ENCODE measurements at places on chromosomes 7 and 10.

GRCh38 chr7:6164491-6164890 lies 107.9 kb downstream of the CYTH3 start:
- DNase-seq: peak; percentile 56

DNA sequence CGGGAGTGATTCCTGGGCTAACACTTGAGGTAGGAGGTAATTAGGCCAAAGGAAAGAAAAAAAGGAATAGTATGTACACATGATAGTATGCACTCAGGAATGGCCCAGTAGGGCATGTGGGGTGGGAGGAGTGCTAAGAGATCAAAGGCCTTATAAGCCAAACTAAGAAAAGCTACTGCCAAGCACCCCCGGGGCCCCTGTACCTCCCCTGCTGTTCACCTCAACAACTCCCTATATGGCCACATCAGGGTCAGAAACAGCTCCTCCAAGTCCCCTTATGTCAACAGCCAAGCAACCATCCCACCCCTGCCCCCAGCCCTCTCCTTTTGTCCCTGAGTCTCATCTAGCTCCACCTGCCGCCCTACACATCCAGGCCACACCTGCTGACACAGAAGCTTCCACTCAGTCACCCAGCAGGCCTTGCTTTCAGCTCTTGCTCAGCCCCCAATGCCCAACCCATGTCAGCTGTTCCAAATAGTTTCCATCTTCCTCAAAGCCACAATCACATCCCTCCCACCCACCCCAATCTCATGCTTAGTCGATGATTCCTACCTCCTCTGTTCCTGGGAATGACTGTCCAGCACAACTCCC lies 80.2 kb downstream of the SORBS1 start:
- peak; percentile 97 for DNase-seq

- no peak for DNase-seq
Observed at GRCh38 chr7:136657482-136657921, 210.9 kb upstream of the CHRM2 start.

GRCh38 chr7:127824682-127825081 lies 172.7 kb downstream of the SND1 start:
- no peak for DNase-seq

GRCh38 chr10:35533565-35533964 lies 71.6 kb upstream of the GJD4 start:
- DNase-seq: no peak

- DNase-seq: no peak
Observed at GRCh38 chr10:29407280-29407858, 118.5 kb downstream of the LYZL1 start.

- DNase-seq: no peak
Observed at GRCh38 chr10:96576277-96576980, 10.4 kb downstream of the TM9SF3 start.

DNA sequence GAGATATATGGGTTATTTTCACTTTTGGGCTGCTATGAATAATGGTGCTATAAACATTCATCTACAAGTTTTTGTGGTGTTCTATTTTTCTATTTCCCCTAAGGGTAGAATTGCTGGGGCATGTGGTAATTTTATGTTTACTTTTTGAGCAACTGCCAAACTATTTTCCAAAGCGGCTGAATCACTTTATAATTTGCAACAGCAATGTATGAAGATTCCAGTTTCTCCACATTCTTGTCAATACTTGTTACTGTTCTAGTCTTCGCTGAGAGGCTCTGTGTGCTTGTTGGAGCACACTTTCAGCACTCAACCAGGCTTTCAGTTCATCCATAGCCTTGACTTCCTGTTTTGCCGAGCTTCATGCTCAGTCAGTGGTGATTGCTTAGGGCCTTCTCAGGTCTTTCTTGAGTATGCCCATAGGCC lies 39.0 kb downstream of the ADK start:
- DNase-seq: peak; percentile 55

GRCh38 chr7:19295376-19295775 lies 150.2 kb upstream of the FERD3L start:
- DNase-seq: no peak

- no peak for DNase-seq
Observed at GRCh38 chr10:62464308-62464707, 90.1 kb downstream of the ZNF365 start.

DNA sequence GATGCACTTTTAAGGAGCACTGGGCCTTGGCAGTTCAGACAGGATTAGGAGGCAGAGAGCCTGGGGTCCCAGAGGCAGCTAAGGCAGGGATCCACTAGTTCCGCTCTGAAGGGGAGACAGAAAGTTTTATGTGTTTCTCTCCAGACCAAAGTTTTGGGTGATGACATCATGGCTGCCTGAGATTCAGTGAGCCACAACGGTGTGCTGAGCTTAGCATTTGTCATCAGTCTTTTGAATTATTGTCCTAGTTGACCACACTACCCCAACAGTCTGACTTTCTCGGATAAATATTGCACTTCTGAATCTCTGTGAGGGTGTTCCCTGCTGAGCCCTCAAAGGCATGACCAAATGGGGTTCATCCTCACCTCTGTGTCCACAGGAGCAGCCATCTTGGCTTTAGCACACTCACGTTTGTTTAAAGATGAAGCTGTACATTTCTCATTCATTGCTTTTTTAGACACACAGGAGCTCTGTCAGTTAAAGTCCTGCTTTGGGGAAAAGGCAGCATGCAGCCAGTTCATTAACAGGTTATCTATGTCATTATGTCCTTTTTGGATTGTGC lies 297.7 kb upstream of the LRGUK start:
- no peak for DNase-seq

GRCh38 chr10:22624287-22624738 lies 90.1 kb downstream of the PIP4K2A start:
- DNase-seq: no peak

GRCh38 chr10:9681655-9682054 lies 1336.0 kb upstream of the CELF2 start:
- no peak for DNase-seq

DNA sequence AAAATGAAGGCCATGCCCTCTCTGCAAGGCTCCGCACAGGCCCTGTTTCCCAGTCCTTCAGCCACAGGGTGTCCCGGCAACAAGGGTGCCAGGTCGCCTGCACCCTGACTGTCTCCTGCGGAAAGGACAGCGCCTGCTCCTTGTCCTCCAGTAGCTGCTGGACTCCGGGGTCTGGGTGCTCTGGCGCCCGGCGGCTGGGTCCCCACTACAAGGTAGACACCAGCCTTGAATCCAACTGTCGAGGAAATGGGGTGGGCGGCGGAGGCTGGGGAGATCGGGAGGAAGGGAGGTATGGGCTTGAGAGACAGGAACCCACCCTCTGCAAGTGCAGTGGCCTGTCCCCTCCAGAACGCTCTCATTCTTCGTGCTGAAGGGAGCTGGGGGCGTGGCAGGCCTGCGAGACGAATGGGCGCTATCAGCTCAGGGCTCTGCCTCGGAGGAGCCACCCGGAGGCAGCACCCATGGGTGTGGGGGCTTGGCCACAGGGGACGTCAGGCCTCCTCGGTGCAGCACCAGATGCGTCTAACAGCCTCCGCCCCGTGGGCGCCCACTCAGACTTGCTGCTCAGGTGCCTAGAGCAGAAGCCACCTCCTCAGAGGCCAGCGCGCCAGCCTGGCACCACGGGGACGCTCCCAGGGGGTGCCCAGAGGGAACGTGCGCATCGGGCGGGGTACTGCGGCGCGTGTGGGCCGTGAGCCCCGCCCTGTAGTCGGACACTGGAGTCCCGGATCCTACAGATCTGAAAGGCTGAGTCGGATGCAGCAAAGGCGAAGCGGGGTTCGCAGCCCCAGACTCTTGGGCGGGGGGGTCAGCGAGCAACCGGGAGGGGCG lies 15.6 kb downstream of the ADAM8 start:
- DNase-seq: peak; percentile 65

DNA sequence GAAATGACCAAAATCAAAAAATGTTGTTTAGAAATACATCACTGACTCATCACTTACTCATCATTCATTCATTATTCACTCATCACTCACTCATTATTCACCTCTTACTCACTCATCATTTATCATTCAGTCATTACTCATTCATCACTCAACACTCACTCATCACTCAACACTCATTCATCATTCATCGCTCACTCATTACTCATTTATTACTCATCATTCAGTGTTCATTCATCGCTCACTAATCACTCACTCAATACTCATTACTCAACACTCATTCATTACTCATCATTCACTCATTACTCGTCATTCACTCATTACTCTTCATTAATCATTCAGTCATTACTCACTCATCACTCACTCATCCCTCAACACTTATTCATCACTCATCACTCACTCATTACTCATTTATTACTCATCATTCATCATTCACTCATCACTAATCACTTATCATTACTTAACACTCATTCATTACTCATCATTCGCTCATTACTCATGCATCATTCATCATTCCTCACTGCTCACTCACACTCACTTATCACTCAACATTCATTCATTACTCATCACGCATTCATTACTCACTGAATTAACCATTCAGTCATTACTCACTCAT lies 238.5 kb downstream of the ADARB2 start:
- no peak for DNase-seq
